HFFc6 (cell line): ENCODE measurements at places on chromosomes 12 and 14. TPM values are rescaled to one million over a fixed set of nuclear protein-coding genes. Genes with fewer than 3 reads are reported as not detected.

The MYF6 gene
- total RNA-seq: not detected in 3 replicates

The IKZF4 gene
- 4.7 to 5.2 TPM (median 5.2 TPM) in 3 replicates for total RNA-seq

The DPF3 gene
- 4.9 and 6.6 TPM in 2 replicates for total RNA-seq

The CNOT2 gene
- total RNA-seq: 47.8 to 50.8 TPM (median 50.1 TPM) in 3 replicates

The SSTR1 gene
- total RNA-seq: 114 to 207 TPM (median 186 TPM) in 3 replicates

- peak; percentile 86 for DNase-seq
These were observed 255.9 kb downstream of the DPF3 start for GRCh38 chr14:72638021-72638420.

DNA sequence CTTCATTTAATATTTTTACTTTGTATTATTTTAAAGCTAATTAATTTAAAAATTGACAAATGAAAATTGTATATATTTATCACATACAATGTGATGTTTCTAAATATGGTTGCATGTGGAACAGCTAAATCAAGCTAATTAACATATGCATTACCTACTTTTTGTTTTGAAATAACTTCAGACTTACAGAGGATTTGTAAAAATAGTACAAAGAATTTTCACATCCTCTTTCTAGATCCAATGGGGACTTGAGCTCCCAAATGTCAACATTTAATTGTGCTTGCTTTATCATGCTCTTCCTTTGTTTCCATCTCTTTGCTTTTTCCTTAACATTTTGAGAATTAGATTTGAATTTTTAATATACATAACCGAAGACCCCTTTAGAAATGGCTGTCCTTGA is 6.6 kb downstream of the DCD start:
- DNase-seq: no peak

DNA sequence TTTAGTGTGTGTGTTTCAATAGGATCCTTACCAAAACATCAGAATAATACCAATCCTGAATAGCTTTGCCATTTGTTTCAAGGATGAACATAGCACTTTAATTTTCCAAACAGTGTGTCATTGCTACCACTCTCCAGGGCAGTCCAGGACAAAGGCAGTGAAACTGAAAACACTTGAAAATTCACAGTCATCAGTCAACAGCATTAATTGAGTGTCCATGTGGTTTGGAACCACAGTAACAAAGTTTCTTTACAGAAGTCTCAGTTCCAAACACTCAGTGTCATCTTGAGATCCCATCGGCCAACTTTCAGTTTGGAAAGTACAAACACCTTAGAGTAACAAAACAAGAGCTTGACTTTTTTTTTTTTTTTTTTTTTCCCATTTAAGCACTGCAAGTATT is 228.4 kb upstream of the SOX5 start:
- DNase-seq: no peak

DNA sequence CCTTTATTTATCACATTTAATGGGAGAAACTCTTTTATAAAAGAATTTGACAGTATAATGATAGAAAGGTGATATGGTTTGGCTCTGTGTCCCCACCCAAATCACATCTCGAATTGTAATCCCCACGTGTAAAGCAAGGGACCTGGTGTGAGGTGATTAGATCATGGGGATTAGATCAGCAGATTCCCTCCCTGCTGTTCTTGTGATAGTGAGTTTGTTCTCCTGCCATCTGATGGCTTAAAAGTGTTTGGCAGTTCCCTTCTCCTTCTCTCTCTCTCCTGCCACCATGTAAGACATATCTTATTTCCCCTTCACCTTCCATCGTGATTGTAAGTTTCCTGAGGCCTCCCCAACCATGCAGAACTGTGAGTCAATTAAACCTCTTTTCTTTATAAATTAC is 1110.3 kb downstream of the FLRT2 start:
- DNase-seq: no peak

DNA sequence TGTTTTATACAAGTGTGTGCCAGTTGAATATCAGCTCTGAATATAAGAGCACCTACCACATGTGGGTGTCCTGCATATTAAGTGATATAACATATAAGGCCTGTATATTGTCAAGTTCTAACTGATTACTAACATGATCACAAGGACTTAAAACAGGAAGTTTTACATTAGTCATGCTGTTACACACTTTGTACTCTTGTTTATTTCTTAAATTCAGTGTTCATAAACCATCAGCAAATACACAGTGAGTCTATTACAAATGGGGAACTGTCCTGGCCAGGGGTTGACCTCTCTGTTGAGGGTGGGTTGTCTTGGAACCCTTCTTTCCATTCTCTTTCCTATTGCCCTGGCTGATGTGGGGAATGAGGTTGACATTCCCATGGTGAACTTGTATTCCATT is 19.1 kb downstream of the HELB start:
- DNase-seq: no peak

- DNase-seq: no peak
These were observed 24.9 kb upstream of the EDDM3A start for GRCh38 chr14:20720741-20721140.

- no peak for DNase-seq
These were observed 36.8 kb downstream of the IL31 start for GRCh38 chr12:122137229-122137628.

DNA sequence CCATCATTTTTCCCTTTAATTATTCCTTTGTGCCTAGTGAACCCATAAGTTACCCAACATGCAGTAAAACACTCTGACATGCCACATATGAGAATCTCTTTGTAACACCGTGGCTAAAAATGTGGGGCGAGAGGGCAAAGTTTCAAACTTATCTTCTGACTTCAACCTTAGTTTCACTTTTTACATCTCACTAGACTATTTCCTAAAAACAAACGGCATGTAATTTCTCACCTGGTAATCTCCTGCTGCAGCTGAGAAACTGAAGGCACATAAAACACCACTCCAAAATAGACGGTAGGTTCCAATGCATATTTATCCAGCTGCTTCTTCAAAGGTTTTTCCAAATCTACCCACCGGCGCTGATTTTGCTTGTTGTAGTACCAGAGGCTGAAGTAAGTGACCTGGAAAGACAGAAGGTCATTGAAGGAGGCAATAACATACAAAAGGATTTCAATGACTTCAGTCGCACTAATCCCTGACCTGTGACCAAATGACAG is 37.9 kb downstream of the PTPN21 start:
- no peak for DNase-seq

DNA sequence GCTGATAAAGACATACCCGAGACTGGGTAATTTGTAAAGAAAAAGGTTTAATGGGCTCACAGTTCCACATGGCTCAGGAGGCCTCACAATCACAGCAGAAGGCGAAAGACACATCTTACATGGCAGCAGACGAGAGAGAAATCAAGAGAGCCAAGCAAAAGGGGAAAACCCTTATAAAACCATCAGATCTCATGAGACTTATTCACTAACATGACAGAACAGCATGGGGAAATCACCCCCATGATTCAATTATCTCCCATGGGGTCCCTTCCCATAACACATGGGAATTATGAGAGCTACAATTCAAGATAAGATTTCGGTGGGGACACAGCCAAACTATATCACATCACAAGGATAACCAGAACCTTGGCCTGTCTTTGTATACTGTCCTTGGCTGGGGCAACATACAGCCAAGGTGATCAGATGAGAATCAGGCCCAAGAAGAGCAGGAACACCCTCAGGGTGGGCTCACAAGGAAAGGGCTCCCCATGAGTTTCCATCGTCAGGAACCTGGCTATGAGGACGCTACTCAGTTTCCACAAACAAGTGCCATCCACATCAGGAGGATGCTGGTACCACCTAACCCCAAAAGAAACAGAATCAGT is 152.7 kb downstream of the FOXN3 start:
- no peak for DNase-seq

DNA sequence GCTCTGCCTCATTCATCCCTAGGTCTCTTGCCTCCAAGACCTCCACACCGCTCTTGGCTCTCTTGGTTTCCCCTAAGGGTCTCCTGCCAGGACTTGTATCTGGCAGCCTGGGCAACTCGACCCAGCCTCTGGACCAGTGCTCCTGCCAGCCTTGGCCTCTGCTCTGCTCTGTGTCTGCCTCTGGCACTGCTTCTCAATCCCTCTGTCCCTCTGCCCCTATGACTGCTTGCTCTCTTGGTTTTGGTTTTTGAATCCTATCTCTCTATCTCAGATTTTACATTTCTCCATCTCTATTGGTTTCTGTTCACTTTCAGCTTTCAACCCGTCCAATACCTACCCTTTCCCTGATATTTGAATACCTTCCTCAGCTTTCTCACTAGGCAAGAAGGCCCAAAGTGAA is 6.3 kb downstream of the ITGA5 start:
- DNase-seq: no peak

- DNase-seq: peak; percentile 91
These were observed 46.8 kb upstream of the DLK1 start for GRCh38 chr14:100679707-100680438.

GRCh38 chr12:105698075-105698474 is 367.6 kb downstream of the C12orf75 start:
- no peak for DNase-seq

GRCh38 chr14:47526591-47527244 is 148.7 kb downstream of the MDGA2 start:
- DNase-seq: no peak
